Chondrocyte (in vitro differentiated cells): ENCODE measurements at places on chromosomes 7 and 10.

DNA sequence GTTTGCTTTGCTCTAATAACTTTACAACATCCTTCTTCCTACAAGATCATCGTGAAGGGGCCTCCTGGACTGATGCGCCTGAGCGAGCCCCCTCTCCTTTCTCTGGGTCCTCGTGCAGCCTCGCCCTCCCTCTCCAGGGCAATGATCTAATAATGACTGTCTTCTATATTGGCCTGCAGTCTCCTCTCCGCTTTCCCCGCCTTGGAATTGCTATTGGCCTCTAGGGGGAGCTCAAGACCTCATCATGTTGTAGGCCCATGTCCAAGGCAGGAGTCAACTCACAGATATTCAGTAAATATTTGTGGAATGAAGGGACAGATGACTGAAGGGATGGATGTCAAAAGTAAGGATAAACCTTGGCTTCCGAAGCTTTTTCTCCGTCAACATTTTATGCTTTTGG, 1180.3 kb downstream of the TYW1 start:
- DNase-seq = peak; percentile 46

DNA sequence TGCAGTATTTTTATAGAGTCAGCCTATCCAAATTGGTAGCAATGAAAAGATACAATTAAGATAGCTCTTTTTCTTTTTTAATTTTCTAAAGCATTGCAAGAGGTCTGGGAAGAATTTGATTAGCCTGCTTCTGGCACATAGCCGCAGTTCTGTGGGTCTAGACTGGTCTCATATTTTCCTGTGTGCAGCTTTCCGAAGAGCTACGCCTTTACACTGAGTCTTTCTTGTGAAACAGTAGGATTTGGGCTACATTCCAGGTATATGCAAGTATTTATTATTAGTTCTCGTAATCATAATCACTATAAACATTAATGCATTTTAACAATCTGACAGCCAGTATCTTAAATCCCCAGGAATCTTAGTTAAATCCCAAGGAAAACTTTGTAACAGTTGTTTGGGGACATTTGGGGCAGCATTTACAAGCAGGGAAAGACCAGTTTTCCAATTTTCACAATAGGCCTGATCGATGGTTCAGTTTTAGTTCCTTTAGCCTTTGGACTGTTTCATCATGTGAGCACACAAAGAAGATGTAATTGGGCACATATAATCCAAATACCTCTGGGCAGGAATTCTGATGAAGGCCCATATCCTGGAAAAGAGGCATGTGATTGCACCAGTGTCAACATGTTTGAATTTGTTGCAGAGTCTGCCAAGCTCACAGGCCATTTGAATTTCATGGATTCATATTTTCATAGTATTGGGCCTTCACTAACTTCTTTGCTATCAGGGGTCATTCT, 287.3 kb downstream of the INHBA start:
- DNase-seq = no peak

GRCh38 chr10:13891128-13892000, 304.6 kb downstream of the PRPF18 start:
- no peak for DNase-seq

- DNase-seq = no peak
These were observed 187.9 kb upstream of the MALRD1 start for GRCh38 chr10:18860631-18861240.

DNA sequence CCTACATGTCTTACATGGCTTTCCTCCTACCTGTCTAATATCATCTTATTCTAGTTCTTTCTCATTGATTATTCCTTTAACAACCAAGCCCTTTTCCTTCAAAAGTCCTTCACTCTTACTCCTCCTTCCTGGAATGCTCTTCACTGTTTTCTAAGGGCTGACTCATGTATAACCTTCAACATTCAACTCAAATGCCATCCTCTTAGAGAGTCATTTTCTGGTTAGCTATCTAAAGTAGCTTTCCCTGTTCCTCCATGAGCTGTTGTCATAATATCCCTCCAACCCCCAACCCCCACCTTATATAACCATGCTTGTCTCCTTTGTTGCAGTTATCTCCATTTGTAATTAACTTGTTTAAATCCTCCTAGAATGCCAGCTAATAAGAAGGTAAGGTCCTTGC, 286.8 kb downstream of the ADK start:
- no peak for DNase-seq

GRCh38 chr10:28202941-28203352, 99.9 kb downstream of the MPP7 start:
- DNase-seq = no peak

- DNase-seq = no peak
These were observed 17.9 kb downstream of the PALS2 start for GRCh38 chr7:24591152-24591551.

GRCh38 chr7:151047976-151048815, at the start of gene ASIC3:
Gene ASIC3 (plus strand): TSS chr7:151048531. CDS start chr7:151048886, 355 bp downstream.
- DNase-seq = no peak

GRCh38 chr10:6115824-6116350, 27.1 kb downstream of the RBM17 start:
- no peak for DNase-seq

GRCh38 chr7:135076882-135077281, 71.0 kb upstream of the TMEM140 start:
- no peak for DNase-seq

- DNase-seq = peak; percentile 61
These were observed 49.2 kb downstream of the INPP5A start for GRCh38 chr10:132586739-132587138.

DNA sequence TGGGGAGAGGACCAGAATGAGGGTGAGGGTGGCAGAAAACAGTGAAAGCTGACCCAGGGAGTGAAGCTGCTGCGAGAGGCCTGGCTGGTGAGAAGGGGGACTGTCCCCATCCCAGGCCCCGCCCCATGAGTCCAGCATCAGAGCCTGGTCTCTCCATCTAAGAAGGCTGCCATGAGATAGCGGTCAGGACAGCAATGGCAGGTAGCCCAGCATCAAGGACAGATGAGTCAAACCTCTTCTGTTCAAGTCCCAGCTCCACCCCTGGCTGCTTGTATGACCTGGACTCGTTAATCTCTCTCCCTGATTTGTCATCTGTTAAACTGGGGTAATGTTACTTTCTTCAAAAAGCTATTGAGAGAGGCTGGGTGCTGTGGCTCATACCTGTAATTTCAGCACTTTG, 22.2 kb downstream of the GPNMB start:
- DNase-seq = no peak

- no peak for DNase-seq
These were observed 11.6 kb downstream of the NAMPT start for GRCh38 chr7:106273009-106273668.

DNA sequence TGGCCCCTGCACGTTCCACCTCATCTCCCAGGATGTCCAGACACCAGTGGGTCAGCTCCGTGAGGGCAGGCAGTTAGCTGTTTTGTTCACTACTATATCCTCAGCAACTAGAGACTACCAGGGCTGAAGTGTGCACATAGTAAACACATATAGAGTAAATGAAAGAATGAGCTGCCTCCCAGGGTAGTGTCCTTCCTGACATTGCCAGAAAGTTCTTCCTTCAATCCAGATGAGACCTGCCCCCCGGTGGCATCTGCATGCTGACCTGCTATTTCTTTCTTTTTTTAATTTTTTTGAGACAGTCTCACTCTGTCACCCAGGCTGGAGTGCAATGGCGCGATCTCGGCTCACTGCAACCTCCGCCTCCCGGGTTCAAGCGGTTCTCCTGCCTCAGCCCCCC, 14.0 kb upstream of the ARPC1A start:
- no peak for DNase-seq

DNA sequence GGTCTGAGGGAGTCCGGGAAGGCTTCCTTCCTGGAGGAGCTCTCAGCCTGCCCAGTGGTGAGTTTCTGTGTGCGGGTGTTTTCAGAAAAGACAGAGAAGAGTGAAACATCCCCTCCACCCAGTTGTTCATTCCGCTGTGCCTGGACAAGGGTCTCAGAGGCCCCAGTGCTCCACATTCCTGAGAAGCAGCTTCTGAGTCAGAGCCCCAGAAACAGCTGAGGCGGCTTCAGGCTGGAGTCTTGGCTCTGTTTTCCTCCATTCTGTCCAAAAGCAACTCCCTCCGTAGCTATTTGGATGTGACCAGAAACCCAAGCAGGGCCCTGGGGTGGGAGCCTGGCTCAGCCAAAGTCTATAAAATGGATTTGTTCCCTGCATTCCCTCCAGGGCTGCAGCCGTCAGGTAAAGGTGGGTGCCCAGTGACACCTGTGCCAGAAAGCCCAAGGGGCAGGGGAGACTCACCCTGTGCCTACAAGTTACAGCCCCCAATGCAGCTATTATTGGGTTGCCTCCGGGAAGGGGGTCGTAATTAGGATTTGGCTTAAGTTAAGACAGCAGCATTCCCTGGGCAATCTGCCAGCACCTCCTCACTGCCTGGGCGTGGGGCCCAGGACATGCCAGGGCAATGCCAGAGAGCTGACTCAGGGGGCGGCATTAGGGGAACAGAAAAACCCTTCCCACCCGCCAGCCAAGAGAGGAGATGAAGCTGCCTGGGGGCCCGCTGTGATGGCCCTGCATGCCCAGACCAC, 13.1 kb upstream of the CAMK2G start:
- DNase-seq = no peak

DNA sequence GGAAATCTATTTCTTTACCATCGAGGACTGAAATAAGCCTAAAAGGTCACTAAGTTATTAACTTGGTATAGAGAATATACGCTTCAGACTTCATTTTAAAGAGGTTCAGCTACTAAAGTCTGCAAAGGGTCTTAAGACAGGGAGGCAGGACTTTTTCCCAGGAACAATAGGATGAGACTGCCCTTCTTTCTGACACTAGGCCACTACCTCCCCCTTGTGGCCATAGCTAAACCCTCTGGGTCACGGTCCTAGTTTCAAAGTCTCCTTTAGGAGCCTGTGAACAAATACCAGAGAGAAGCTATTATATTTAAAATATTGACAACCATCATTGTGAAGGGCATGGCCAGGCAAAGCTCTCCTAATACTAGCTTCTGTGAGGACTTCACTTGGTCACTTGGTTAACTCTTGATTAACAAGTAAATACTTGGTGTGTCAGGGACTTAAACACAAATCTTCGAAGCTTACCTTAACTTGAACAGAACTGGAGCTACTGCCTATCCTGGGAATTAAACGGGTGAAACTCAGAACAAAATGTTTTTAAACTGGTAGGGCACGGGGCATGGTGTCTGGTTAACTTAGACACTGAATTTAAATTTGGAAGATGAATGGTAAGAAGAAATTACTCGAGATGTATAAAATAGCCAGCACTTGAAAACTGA, 75.6 kb downstream of the CCDC6 start:
- no peak for DNase-seq

DNA sequence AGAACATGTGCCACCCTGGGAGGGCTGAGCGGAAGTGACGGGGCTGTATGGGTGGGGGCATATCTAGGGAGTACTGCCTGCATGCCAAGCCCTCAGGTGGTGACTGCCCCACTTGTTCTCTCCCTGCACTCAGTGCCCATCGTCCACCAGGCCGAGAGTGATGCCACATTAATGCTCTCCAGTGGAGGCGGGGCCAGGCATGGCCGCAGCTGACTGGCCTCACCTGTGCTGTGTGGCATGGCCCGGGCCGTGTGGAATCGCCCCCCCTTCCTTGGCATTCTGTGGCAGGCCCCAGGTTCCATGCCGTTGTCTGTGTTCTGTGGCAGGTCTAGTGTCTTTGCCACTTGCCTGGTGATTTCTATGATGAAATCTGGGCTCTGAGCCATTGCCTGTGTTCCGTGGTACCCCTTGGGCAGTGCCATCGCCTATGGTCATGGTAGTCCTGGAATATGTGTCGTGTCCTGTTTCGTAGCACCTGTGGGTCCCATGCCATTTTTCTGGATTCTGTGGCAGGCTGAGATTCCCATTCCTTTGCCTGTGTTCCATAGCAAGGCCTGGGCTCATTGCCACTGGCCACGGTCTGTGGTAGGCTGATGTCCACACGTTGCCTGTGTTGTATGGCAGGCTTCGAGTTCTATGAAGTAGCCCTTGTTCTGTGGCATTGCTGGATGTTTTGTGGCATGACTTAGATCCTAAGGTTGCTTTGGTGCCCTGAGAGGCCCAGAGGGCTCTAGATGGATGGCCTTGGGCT, 8.9 kb downstream of the FLNC start:
- no peak for DNase-seq

GRCh38 chr10:122044045-122044661, 55.2 kb downstream of the TACC2 start:
- DNase-seq = no peak

GRCh38 chr7:31785101-31785500, 98.1 kb downstream of the PPP1R17 start:
- no peak for DNase-seq

GRCh38 chr10:84820120-84820519, 491.7 kb downstream of the CCSER2 start:
- no peak for DNase-seq

DNA sequence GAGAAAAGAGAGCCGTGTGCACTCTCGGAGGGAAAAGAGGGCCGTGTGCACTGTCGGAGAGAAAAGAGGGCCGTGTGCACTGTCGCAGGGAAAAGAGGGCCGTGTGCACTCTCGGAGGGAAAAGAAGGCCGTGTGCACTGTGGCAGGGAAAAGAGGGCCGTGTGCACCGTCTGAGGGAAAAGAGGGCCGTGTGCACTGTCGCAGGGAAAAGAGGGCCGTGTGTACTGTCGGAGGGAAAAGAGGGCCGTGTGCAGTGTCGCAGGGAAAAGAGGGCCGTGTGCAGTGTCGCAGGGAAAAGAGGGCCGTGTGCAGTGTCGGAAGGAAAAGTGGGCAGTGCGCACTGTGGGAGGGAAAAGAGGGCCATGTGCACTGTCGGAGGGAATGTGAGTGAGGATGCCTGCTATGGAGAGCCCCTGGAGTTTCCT, 188.7 kb downstream of the DNAJB6 start:
- DNase-seq = no peak

- DNase-seq = no peak
These were observed 26.8 kb upstream of the DGKI start for GRCh38 chr7:137873524-137873923.

GRCh38 chr7:105002-105401, 87.4 kb upstream of the FAM20C start:
- DNase-seq = no peak

GRCh38 chr7:27899601-27900000, 159.6 kb downstream of the TAX1BP1 start:
- DNase-seq = no peak

GRCh38 chr10:21689881-21690280, 155.8 kb downstream of the MLLT10 start:
- DNase-seq = no peak

DNA sequence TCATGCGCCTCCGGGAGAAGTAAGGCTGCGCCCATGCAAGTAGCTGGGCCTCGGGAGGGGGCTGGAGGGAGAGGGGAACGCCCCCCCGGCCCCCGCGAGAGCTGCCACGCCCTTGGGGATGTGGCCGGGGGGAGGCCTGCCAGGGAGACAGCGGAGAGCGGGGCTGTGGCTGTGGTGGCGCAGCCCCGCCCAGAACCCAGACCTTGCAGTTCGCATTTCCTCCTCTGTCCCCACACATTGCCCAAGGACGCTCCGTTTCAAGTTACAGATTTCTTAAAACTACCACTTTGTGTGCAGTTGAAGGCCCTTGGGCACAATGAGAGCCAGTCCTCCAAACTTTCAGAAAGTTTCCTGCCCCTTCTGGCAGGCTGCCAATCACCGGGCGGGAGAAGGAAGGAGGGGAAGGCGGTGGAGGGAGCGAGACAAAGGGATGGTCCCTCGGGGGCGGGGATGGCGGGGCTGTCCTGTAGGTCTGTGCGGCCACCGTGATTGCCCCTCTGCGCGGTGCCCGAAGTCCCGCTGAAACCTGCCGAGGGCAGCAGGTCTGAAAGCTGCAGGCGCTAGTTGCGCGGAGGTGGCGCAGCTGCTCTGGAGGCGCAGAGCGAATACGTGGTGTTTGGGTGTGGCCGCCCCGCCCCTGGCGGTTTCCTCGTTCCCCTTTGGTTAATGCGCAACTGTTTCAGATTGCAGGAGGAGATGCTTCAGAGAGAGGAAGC, 2.1 kb downstream of the VIM start:
- peak; percentile 94 for DNase-seq

GRCh38 chr7:10312942-10313341, 660.7 kb upstream of the PHF14 start:
- no peak for DNase-seq

GRCh38 chr7:108015740-108016139, 12.8 kb upstream of the LAMB1 start:
- DNase-seq = no peak
